ENCODE measurements at places on chromosomes 4 and X. TPM values are rescaled to one million over a fixed set of nuclear protein-coding genes. Genes with fewer than 3 reads are reported as not detected.
A peak's percentile ranks its signal among the peaks of the same experiment; 100 is the strongest.

The BEX4 gene
- total RNA-seq = 1.5 TPM

The SSX4 gene
- not detected for total RNA-seq

The PCDH10 gene
- 1.0 TPM for total RNA-seq

DNA sequence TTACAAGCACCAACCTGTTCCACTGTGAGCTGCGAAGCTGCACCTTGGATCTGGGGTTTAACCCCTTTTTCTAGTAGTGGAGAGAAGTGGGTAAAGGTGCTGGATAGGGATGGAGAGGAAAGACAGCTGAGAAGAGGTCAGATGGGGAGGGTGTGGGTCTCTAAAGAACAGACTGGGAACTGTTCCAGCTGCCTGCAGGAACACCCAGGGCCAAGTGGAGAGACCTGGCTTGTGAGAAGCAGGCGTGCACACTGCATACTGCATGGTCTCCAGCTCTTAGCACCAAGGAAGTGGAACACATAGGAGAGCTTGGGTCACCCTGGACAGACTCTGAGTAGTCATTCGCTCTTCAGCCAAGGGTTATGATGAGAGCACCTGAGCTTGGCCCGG lies 16.1 kb downstream of the BCOR start:
- DNase-seq = no peak

The TMSB15C gene
- 4.7 TPM for total RNA-seq

GRCh38 chr4:91958596-91958995 lies 345.2 kb upstream of the GRID2 start:
- DNase-seq = peak; percentile 12

Measured in LHCN-M2 (cell line).